T1000 (cell line): ENCODE measurements at places on chromosomes 4 and X.

- DNase-seq = no peak
Measured at GRCh38 chr4:123869286-123870215, 473.0 kb downstream of the SPRY1 start.

- DNase-seq = no peak
Measured at GRCh38 chr4:58042176-58042575, 932.0 kb upstream of the IGFBP7 start.

DNA sequence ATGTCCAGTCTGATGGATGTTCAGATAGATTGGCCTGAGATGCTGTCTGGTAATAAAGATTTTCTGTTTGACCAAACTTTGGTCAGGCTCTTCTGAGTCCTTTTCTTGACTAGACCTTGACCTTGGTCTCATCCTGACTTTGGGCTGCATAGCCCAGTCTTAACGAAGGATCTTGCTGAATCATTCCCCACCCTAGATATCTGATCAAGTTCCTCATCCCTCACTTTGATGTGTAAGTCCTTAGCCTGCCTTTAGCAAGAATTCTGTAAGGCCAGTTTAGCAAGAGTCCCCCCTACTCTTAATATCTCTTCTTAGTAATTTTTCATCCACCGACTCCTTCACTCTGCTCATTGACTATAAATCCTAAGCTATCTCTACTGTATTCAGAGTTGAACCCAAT lies 244.4 kb upstream of the JADE1 start:
- DNase-seq = no peak

DNA sequence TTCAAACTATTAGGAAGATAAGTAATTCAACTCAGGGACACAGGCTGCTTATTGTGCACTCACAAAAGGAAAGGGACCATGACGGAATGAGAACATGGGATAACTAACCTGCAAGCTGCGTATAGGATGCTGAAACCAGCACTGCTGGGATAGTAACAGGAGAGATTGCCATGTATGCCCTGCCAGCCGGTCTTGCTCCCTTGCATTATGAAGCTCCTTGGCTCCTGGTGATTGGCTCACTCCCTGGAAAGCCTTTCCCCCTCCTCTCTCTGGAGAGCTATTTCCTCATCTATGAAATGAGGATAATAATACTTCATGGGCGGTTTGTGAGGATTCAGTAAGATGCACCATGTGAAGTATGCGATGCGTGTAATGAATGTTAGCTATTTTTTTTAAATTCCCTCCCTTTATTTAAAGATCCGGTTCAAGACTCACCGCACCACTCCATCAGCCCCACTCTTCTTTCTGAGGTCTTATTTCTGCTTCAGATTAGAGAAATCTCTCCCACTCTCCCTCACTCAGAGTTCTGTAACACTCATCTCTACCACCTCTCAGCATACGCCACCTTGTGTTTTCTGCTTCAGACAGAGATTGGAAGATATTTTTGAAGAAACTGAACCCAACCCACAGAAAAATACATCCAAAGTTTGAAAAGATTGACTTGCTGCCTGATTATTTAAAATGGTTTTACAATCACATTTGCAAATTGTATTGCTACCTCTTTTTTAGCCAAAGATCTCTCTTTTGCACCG lies 18.4 kb downstream of the MSMO1 start:
- DNase-seq = no peak

GRCh38 chr4:26622913-26623312 lies 39.0 kb downstream of the TBC1D19 start:
- DNase-seq = no peak

DNA sequence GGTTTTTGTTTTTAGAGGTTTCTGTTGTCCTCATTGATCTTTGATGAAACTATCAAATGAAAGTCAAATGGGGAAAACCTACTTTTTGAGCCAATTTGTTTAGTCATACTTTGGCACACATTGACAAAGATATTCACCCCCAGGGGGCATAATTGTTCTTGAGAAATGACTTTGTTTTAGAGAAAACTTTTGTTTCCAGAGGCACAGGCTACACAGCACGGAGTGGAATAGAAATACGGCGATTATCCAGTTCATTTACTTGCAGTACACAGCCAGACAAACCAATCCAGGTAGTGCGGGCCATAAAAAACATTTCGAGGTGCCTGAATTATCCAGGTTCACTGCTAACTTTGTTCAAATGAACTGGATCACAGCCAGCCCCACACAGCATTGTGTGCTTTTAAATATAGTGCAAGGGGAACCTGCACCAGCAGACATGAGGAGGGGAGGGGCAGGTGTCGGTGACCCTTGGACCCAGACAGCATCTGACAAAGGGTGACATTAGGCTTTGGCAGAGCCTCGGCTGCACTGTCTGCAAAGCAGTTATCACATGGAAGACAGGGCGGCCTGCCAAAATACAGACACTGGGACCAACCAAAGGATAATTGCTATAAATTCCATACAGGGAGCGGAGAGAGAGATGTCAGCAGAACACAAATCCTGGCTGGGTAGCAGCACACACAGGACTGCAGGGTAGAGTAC lies 179.6 kb upstream of the NOCT start:
- DNase-seq = no peak

- no peak for DNase-seq
Measured at GRCh38 chr4:166501941-166502382, 628.9 kb downstream of the TLL1 start.

DNA sequence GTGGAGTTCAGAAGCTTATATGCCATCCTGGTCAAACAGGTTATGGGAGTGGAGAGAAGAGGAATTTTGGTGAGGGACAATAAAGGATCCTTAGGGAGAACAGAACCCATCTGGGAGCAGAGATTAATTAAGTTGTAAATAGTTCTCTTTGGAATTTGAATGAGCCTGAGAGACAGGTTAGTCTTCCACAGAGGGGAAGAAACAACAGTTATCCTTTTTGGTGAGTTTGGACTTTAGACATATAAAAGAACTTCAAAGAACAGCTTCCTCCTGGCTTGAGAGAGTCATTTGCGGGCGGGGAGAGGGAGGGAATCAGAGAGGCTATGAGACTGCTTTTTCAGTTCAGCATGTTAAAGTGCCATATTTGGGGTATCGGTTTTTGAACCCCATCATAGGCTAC lies 793.3 kb upstream of the MAGEB2 start:
- DNase-seq = no peak

DNA sequence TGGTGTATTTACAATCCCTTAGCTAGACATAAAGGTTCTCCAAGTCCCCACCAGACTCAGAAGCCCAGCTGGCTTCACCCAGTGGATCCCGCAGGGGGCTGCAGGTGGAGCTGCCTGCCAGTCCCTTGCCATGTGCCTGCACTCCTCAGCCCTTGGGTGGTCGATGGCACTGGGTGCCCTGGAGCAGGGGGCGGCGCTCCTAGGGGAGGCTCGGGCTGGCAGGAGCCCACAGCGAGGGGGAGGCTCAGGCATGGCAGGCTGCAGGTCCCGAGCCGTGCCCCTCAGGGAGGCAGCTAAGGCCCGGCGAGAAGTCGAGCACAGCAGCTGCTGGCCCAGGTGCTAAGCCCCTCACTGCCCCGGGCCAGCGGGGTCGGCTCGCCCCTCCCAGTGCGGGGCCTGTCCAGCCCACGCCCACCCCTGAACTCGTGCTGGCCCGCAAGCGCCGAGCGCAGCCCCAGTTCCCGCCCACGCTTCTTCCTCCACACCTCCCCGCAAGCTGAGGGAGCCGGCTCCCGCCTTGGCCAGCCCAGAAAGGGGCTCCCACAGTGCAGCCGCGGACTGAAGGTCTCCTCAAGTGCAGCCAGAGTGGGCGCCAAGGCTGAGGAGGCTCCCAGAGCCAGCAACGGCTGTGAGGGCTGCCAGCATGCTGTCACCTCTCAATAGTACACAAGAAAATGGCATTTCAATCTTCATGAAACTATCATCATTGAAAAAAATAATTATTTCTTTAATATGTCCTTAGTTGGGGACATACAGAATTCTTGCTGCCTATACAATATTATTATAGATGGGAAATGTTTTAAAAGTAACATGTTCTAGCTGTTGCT lies 189.1 kb downstream of the SLC7A11 start:
- DNase-seq = no peak

DNA sequence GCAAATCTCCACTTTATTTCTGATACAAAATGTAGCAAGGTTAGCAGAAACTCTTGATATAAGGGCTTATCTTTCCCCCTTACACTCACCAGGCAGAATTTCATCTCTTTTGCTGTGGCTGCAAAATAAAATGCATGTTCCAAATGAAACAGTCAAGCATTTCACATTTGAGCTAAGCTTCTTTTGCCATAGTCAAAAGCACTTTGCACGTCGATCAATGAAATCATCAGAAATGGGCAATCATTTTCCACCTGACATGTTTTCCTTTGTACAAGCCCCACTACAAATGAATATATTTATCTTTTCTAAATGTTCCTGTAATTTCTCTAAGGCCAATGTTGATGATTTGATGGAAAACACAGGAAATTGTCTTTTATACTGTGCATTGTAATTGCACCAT lies 178.4 kb downstream of the ANKRD50 start:
- DNase-seq = no peak

- no peak for DNase-seq
Measured at GRCh38 chr4:147313108-147313507, 167.8 kb upstream of the EDNRA start.

DNA sequence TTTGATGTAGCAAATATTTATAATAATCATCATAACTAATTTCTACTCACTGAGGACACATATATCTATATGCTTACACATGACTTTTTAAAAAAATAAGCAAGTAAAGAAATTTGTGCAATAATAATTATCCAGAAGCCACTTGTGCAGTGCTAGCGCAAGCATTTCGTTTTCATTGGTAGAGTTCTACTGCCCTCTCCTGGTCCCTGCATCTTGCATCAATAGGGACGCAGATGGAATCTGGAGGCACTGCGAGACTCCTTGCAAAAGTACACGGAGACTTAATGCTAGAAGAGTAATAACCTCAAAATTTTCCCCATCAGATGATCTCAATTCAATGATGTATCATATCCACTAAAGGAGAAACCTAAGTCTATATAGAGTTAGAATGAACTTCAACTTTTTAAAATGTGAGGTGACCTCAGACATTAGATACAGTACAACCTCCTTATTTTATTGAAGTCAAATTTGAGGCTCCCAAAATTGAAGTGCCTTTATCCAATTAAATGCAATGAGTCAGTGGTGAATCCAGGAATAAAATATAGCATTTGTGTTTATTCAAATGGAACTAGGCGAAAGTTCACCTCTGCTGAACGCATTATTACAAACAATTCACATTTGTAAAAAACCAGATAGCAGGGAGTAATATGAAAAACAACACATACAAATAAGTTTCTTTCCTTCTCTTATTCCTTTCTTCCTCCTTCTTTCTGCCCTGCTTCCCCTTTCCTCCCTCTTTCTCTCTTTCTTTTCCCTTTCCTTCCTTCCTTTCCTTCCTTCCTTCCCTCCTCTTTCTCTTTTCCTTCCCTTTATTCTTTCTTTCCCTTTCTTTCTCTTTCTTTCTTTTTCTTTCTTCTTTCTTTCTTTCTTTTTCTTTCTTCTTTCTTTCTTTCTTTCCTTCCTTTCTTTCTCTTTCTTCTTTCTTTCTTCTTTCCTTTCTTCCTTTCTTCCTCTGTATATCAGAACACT lies 450.0 kb downstream of the ANKRD50 start:
- DNase-seq = peak; percentile 31
